Mammary epithelial cell (primary cell): ENCODE measurements at places on chromosomes 16 and 17. TPM values are rescaled to one million over a fixed set of nuclear protein-coding genes. Genes with fewer than 3 reads are reported as not detected.
A peak's percentile ranks its signal among the peaks of the same experiment; 100 is the strongest.

- no peak for DNase-seq
Observed at GRCh38 chr17:67098006-67098405, 53.7 kb downstream of the CACNG1 start.

DNA sequence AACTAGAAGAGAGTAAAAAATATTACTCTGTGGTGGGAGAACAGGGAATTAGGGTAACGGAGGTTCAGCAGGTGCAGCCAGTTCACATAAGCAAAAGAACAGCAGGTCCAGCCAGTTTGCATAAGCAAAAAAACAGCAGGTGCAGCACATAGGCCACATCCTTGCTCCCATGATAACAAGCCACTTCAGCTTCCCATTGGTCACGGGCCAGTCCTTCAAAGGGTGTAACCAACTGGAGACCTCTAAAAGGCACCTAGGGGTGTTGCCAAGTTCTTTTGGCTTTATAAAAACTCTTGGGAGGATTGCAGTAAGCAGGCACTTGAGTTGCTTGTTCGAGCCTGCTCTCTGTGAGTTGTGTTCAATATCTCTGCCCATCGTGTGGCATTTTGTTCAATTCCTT is 488.1 kb downstream of the XYLT1 start:
- DNase-seq, result no peak

GRCh38 chr16:88804552-88805339 is 1.2 kb downstream of the CDT1 start:
- peak; percentile 46 for DNase-seq

GRCh38 chr16:3036726-3037315 is at the start of gene BICDL2:
BICDL2 (minus strand) TSS chr16:3036944; CDS start chr16:3035496, 1,448 bp downstream.
- no peak for DNase-seq

DNA sequence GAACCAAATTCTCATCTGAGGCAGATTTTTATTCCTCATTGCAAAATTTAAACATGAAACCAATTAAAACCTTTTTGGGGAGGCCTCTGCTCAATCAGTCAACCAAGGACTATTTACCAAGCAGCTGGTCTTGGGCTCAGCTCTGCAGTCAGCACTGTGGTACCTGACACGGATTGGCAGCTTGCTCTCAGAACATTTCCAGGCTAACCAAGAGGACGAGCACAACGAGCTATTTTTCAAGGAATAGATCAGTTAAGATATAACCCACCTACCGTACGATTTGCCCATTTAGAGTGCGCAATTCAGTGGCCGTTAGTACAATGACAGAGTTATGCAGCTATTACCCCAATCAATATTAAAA is 26.4 kb upstream of the KLHDC4 start:
- DNase-seq, result no peak

ADAD2 gene
- not detected in 2 replicates for total RNA-seq
